ENCODE measurements at places on chromosomes 3 and 15. TPM values are rescaled to one million over a fixed set of nuclear protein-coding genes. Genes with fewer than 3 reads are reported as not detected.

The C3orf70 gene
- polyA plus RNA-seq: 0.41 TPM

The HYKK gene
- 1.1 TPM for polyA plus RNA-seq

DNA sequence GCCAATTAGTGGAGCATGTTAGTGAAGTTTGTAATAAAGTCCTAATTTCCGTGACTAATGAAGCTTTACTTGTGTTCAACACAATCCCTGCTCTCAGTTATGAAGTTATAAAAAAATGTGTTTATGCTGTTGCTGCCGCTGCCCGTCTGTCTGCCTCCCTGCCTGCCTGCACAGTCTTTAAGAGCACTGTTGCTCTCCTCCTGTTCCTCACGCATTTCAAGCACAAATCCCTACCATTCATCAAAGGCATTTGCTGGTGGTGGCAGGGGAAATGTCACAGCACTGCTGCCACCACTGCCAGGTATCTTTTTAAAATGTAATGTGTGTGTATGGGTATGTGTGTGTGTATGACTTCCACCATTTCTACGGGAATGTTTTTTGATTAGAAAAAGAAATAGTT is 58.8 kb downstream of the CACNA1D start:
- no peak for DNase-seq

DNA sequence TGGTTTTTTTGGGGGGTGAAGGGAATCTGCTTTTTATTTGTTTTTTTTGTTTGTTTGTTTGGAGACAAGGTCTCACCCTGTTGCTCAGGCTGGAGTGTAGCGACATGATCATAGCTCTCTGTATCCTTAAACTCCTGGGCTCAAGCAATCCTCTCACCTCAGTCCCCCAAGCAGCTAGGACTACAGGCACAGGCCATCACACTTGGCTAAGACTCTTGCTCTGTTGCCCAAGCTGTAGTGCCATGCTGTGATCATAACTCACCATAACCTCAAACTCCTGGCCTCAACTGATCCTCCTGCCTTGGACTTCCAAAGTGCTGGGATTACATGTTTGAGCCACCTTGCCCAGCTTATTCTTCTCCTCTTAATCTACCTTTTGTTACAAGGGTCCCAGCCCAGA is 31.8 kb downstream of the GPR176 start:
- DNase-seq: no peak

The NISCH gene
- polyA plus RNA-seq: 45.1 TPM

The SCAP gene
- polyA plus RNA-seq: 17.8 TPM

The KIF15 gene
- polyA plus RNA-seq: 1.2 TPM

The EPHA3 gene
- polyA plus RNA-seq: 0.35 TPM

The ACP3 gene
- 0.22 TPM for polyA plus RNA-seq

DNA sequence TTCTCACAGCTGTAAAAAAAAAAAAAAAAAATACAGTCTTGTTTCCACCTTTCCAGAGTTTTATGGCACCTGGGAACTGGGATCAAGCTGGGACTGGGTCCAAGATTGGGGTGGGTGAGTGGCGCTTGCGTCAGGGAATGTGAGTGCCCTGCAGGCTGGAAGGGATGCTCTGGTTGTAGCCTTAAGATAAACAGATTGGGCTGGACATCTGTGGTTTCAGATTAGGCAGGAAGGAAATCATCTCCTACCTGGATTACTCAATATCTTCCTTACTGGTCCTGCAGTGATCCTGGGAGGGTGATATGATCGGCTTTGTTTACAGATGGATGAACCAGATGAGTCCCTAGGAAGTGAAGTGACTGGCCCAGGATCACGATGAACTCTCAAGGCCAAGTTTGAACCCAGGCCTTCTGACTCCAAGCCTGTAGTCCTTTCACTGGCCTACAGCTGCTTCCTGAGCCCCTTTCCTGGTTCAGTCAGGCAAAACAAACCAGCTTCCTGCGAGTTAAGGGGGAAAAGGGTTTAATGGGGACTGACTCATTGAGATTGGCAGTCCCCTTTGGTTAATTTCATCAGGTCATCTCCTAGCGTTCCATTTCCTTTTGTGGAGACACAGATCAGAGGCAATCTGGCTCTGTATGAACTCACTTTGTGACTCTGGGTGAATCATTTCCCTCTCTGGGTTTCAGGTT is 179.8 kb downstream of the THSD4 start:
- no peak for DNase-seq

DNA sequence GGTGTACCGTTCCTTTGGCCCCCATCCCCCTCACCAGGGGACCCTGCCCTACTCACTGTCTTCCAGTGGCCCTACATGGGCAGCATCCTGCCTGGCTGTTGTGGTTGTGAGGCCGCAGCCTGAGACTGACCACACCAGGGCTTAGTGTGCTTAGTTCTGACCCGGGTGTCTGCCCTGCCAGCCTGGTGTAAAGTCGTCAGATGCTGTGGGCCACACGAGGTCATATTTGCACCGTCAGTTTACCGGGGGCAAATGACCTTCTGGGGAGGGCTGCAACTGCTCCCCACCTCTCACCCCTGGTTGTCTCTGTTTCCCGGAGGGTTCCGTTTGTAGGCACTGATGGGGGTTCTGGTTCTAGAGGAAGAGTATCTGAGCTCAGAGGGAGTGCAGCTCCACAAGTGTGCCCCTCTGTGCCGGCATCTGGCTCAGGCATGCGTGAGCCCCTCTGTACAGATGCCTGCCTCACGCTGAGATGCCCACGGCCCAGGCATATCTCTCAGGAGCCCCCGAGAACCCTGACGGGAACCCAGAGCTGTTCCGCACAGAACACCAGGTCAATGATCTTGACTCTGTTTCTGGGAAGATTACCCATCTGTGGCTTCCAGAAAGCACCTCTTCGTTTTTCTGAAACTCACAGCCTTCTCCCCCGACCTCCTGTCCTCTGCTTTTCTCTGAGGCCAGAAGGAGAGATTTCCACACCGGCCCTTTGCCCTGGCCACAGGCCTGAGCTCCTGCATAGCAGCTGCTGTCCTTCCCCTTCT is 19.2 kb downstream of the KLF13 start:
- DNase-seq: peak; percentile 76

The EFCC1 gene
- 8.7 TPM for polyA plus RNA-seq

DNA sequence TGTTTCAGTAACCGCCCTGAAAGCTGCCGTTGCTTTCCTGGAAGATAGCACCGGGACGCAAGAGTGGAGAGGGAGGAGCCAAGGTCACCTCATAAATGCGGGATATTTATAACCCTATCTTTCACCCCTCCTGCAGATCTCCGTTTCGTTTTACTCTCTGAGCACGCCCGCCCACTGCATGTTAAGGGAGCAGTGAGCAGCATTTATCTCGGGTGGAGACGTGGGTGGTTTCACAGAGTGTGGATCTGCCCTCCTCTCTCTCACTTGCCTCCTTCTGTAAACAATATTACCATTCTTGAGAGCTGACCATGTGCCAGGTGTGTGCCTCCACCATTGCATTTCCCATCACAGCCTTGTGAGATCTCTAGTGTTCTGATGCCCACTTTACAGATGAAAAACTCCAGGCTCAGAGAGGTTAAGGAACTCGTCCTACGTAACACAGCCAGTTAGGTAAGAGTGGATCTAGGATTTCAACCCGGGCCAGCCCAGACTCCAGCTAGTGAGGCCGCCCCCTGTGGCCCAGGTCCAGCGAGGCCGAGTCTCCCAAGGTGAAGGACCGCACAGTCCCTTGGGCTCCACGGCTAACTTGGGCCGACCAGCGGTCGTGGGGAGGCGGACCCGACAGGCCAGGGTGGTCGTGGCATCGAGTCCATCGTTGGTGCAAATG is 16.9 kb upstream of the SEMA4B start:
- DNase-seq: peak; percentile 86

- no peak for DNase-seq
Observed at GRCh38 chr3:101020351-101021015, 27.3 kb upstream of the ABI3BP start.

DNA sequence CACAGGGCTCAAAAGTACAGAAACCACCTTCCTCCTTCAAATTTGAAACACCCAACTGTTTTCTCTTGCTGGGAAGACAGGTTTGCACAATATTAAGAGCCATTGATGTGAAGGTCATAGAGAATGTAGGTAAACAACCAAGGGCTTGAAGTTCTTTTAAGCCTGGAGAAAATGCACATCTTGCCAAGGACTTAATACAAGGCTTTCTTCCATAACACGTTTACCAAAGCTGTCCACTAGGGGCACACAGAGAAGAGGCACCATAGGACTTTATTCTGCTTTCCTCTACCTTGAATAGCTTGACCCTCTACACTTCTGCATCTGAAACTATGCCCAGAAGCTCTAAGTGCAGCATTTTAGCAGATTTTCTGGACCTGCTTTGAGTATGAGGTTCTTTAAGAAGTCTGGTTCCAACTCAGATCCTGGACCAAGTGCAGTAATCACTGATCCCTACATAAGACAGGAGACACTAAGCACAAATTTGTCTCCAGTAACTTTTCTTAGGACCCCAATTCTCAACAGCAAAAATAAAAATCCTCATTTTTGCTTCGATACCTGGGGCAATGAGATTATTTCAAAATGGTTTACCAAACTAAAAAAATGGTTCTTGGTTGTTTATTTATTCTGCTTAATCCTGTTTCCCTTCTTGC is 138.0 kb downstream of the FBN1 start:
- DNase-seq: no peak

The RMDN3 gene
- 15.4 TPM for polyA plus RNA-seq

GRCh38 chr3:16101295-16102186 is 72.9 kb upstream of the GALNT15 start:
- no peak for DNase-seq

The TUSC2 gene
- 34.4 TPM for polyA plus RNA-seq

DNA sequence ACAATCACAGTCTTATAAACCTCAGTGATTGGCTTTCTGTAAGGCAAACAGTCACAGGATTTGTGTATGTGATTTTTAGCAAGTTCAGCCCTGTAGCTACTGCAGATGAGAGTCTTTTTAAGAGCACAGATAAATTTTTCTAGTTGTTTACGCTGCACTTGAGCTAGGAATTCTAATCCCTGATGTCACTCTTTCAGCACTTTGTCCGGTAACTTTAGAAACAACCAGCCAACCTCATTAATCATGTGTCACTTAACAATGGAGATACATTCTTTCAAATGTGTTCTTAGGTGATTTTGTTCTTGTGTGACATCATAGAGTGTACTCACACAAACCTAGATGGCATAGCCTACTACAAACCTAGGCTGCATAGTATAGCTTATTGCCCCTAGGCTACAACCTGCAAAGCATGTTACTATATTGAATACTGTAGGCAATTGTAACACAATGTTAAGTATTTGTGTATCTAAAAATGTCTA is 36.8 kb upstream of the GOLGA6L2 start:
- DNase-seq: no peak

DNA sequence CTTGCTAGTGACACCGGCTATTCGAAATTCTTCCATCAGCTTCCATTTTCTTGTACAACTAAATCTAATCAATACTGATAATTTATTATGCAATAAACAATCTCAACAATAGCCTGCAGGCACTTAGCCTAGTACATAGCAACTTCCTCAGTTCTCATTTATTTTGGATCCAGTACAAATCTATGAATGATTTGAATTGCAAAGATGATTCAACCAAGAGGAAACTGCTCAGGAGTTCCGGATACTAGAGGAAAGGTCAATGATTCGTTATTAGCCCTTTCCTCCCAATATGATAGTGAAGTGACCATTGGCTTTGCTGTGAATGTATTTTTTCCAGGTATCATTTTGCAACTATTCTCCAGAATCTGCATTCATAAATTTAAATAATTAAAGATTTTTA is 827.0 kb downstream of the CADM2 start:
- DNase-seq: no peak

GRCh38 chr3:71463617-71464016 is 119.9 kb downstream of the FOXP1 start:
- DNase-seq: no peak

GRCh38 chr15:40238532-40239403 is at the start of gene PAK6:
PAK6 (plus strand) TSS chr15:40239063; CDS start chr15:40264786, 25,723 bp downstream.
- no peak for DNase-seq

DNA sequence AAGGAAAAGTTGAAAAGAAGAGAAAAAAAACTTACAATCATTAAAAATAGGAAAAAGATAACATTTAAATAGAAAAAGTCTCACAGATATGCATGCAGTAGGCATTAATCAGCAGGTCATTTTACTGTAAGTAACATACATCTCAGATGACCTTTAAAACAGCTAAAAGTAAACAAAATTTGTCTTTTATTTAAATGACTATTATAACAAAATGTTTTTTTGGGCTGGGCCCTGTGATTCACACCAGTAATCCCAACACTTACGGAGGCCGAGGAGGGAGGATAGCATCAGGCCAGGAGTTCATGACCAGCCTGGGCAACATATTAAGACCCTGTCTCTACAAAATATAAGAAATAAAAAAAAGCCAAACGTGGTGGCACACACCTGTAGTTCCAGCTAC is 14.7 kb downstream of the IQGAP1 start:
- DNase-seq: no peak

The TTC21A gene
- 15.2 TPM for polyA plus RNA-seq

DNA sequence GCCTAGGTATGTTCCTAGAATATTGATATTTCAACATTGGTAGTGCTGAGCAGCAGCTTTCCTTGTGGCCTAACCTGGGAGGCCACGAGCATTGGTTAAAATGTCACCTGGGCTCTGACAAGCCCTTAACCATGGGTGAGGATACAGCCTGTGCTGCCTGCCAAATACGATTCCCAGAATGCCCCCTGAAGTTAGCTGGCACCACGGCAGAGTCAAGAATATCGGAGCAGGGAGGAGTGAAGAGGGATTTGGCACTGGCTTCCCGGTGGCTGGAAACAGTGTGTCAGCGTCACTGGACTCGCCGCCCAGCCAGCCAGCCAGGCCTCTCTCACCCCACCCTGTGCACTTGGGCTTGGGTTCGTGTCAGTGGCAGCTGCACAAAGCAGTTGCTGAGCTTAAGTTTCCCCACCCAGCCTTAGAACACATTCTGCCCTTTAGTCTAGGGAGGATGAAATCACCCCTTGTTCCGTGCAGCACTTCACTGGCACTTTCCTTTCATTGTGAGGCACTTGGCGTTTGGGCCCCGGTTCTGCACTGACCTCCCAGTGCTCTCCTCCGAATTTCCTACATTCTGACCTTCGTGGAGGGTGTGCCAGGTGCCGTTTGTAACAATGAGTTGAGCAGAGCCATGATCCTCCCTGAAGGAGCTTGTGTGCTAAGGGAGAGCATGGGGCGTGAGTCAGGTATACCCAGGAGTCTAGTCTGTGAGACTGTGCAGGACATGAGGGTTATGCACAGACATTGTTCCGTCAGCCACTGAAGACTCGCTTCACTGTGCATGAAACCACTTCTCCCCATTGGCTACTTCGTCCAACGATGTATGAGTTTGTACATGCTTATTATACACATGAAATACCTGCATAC is 152.8 kb upstream of the BHLHE40 start:
- DNase-seq: no peak

DNA sequence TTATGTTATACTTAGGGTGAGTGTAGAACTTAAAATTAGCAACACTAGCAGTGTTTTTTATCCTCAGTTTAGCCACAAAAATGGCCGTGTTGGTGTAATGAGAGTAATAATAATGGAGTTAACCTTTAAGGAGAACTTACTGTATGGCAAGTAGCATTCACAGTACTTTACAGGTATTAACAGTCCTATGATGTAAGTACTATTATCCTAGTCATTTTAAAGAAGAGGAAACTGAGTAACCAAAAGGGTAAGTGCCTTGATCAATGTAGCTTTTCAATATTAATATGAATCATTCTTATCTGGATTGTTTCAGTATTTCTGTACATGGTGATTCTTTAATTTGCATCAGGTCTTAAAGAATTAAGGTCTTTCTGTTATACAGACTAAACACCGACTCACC is 170.3 kb downstream of the CD47 start:
- no peak for DNase-seq

The ISLR gene
- 14.4 TPM for polyA plus RNA-seq
